ENCODE measurements at places on chromosomes 16 and 17.

- DNase-seq, result no peak
Observed at GRCh38 chr16:10168258-10168657, 14.0 kb downstream of the GRIN2A start.

DNA sequence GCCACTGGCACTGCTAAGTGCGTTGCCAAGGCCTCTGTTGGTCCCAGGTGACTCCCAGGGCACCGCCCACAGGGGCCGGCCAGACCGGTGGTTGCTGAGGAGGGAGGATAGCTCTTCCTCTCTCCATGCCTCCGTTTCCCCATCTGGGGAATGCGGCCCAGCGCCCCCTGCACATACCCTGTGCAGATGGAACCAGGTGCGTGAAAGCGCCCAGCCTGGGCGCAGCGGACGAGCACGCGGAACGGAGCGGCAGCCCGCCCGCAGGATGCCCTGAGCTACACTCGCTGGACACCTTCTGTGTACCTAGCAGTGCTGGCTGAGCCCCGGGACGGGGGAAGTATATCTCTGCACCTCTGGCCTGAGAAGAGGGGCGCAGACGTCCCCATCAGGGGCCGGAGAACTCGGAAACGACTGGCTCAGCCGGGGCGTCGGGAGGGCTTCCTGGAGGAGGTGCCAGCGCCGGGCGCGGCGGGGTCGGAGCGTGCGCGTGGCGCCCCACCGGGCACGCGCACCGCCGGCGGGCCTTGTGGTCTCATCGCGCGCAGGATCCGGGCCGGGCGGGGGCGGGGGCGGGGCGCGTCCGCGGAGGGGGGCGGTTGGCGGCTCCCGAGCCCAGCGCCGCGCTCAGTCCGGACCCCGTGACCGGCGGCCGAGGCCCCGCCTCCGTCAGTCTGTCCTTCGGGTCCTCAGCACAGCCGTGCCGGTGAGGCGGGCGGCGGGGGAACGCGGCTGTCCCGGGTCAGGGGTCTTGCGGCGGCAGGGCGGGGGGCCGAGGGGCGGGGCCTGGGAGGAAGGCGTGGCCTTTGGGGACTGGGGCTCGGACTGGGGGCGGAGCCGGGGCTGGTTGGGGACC is at the start of the genes CCDC78 and HAGHL:
TSS of gene CCDC78 (minus strand) at position 6 of the 853 bp plus-strand sequence. CDS start 76 bp downstream, outside the sequence.
TSS of gene HAGHL (plus strand) at position 669 of the 853 bp plus-strand sequence. CDS start 404 bp downstream, outside the sequence.
- peak; percentile 61 for DNase-seq

DNA sequence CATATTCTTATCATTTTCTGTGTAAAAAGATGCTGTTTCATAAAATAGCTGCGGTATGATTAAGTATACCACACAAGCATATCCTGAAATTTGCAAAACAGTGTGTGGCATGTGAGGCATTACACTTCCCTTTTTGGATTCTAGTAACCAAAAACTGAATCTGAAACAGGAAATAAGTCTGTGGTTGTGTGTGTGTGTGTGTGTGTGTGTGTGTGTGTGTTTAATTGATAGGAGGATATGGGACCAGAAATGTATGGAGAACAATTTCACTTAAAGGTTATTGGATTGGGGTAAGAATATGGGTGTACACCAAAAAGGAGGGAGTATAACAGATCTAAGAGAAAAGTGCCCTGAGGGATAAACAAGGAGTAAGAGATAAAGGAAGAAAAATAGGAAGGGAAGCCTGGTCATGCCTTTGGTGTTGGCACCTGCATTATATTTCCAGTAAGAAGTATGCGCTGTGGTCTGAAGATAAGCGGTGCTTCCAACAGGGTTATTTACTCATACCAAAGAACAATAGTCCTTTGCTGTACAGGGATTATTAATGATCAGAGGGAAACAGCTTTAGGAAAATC is 4.0 kb downstream of the LYRM1 start:
- no peak for DNase-seq

DNA sequence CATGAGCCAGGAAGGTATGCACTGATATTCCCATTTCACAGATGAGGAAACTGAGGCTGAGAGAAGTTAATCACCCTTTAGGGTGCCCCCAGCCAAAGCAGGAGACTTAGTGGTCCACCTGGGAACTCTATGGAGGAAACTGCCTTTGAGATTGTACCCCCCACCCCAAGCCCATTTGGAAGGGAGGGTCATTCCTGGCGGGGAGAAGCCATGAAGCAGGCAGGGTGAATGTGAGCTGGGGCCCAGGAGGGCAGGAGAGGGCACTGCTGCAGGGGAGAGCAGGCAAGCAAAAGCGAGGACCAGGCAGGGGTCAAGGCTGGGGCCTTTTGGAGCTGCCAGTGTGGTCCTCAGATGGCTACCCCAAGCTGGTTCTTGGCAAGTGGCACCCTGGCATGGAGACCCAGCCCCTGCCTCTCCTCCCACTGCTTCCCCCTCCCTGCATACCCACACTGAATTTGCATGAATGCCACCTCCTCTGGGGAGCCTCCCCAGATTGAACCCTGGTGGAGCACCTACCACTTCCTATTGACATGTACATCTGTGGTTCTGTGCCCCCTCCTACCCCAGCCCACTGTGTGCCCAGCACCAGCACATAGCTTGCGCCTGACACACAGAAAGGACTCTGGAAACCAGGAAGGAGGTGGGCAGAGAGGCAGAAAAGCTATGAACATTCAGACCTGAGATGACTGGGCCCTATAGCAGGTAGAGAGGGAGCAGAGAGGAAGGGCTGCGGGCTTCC is 965 bp upstream of the TMC6 start:
- no peak for DNase-seq

DNA sequence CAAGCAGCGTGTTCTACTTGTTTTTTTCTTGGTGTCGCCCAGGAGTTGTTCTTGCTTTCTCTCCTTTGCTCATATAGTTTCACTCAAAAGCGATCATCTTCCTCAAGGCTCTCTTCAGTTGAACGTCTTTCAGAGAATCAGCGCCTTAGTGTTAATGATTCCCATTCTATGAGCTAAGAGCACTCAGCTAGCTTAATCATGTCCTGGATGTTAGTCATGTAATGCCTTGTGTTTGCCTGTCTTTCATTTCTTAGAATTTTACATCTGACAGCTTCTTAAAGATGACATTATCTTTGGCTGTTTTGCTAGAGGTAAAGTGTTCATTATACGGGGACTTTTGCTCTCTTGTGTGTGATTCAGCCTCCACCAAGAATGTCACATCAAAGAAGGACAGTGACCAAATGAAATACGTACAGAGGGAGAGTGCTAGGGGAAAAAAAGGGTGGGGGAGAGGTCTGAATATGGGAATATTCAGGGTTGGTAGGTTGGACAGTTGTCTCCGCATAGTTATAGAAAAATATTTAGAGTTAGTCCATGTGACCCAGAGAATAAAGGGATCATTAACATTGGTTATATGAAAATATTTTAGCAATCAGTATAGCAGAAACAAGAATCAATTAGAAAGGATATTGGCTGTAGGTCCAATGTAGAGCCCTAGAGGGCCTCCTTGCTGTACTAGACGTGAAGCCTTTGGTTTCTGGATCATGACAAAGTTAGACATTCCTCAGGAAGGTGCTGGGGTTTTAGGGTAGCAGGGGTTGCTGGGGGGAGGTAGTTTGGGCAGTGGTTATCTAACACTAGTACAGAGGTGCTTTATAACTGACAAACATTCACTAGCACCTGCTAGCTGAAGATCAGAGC is 31.9 kb upstream of the ANKFN1 start:
- no peak for DNase-seq

DNA sequence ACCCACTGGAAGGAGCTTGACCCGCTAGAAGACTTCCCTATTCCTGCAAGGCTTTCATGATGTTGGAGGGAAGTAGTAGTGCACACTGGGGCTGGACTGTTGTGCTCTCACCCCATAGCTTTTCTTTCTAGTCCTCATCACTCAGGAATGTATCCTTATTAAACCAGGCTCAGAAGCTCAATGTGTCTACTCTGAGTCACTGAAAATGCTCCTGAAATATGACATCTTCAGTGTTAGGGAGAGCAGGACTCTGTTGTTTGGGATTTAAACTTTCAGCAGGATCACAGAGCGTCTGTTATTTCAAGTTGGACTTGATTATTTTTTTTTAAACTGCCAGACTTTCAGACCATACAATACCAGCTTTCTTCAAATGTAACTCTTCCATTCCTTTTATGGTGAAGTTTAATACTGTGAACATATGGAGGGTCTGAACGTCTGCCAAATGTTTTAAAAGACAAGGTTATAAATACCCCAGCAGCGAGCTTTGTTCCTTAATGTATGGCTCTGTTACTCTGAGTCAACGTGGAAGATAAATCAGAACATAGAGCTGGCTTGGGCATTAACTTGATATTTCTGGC is 257.5 kb downstream of the CDH11 start:
- DNase-seq, result no peak

DNA sequence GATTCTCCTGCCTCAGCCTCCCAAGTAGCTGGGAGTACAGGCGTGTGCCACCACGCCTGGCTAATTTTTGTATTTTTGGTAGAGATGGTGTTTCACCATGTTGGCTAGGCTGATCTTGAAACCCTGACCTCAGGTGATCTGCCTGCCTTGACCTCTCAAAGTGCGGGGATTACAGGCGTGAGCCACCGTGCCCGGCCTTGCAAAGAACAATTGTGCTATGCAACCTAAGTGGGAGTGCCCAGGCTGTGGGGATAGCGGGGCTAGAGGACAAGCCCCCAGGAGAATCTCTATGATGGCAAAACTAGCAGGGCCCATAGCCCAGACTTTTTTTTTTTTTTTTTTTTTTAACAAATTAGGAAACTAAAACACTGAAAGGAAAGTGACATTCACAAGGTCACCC is 2.0 kb upstream of the GPR179 start:
- no peak for DNase-seq

DNA sequence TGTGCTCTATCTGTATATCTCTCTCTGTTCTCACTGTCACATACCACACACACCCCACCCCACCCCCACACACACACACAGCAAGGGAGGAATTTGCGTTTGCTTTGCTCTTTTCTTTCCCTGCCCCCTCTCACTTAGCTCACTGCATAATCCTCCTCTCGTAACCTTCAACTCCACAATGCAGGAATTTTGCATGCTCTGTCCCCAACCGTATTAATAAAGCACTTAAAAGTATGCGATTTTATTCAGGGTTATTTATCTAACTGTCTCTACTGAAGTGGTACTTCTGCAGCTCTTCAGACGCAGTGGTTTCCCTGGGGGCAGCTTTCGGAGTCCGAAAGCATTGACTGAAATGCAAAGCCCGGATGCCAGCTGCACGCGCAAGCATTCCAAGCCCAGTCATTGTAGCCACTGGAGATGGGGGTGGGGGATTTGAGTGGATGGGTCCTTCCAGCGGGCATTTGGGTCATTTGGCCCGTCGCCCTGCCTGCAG is 105.4 kb upstream of the RBFOX1 start:
- DNase-seq, result no peak

DNA sequence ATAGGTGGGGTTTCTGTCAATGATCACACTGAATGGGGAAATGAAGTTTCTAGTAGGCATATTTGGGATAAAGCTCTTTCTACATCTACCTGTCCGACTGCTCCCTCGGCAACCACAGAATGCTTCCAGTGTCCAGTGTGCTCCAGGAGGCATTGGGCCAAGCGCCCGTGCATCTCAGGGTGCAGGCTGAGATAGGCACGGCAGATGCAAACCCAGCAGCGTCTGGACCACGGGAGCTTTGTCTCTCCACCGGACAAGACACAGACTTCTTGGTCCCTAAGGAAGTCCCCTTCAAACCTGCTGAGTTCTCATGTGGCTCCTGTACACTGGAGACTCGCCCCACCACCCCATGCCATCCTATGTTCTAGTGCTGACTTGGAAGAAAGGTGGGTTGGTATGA is 202.8 kb downstream of the RPTOR start:
- DNase-seq, result no peak

DNA sequence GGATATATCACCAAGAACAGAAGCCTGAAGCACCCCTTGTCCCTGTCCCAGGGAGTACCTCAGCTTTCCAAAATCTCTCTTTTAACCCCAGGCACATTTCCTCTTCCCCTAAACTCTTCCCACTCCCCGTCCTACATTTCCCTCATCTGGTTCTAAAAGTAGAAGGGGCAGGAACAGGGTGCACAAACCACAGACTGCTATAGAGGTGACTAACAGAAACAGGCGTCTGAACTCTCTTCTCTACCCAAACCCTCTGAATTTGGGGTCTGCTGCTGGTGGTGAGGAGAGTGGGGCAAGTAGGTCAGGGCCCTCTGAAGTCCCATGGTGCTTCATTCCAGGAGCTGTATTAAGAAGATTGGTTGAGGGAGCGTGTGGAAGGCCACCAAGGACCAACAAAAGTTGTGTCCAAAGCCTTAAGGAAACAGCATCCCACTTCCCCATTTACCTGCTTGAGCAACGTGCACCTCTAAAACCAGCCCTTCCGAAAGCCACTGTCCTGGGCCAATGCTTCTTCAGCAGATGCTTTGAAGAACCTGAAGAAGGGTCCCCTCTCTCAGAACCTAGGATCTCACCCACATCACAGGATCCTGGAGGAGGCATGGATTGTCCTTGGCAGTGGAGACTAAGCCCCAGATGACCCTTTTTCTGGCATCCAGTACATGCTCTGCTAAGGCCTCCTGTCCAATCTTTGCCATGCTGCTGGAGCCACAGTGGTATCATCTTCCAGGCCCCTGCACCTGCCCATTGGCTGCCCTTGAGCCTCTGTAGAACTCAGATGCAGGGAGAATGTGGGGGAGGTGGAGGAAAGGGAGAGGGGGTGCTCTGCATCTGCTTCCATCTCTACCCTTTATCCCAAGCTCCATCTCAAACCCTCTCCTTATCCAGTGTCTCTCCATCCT is 5.7 kb upstream of the NR1D1 start:
- no peak for DNase-seq

DNA sequence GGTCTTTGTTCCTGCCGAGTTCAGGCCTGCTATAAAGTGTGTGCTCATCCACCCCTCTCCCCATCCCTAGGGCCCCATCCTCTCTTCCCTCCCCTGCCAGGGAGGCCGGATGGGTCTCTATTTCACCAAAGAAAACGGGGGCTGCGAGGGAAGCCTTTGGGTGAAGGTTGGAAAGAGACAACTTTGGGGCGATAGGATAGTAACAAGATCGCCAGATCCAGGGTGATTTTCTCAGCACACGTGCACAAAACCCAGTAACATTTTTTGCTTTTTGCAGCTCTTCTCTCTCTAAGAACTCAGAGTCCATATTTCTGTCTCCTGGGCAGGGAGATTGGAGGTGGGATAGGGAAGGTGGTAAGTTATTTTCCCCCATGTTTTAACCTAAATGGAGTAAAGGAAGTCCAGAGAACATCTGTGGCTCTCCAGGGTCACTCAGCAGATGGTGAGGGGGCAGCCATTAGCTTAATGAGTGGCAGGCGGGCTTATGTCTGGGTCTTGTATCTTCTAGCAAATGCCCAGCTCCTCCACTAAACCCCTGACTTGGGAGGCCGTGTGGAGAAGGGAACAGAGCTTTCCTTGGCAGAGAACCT is 6.9 kb downstream of the CCR7 start:
- DNase-seq, result no peak

Measured in stimulated activated CD8-positive, alpha-beta memory T cell treated with anti-CD3 and anti-CD28 coated beads, Interleukin-4, amount 100 ng/mL, for 24 hours (primary cell).